ENCODE measurements at places on chromosomes 3 and 15.

- DNase-seq, result no peak
These were observed 8.5 kb upstream of the TICRR start for GRCh38 chr15:89566621-89567294.

DNA sequence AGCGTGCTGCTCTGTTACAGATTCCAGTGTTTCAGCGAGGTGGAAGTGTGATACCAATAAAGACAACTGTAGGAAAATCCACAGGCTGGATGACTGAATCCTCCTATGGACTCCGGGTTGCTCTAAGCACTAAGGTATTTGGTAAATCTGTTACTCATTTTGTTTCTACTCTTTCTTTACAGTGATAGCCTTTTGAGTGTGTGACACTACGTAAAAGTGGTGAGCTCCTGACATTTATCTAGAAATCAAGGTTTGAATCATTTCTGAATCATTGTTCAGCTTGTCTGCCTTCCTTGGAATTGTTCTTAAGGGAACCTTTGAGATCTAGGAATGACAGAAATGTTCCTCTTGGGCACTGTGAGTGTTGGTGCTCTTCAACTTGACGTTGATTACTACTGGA lies 11.2 kb upstream of the CAPN3 start:
- DNase-seq, result no peak

GRCh38 chr15:49379996-49380395 lies 43.0 kb upstream of the FGF7 start:
- no peak for DNase-seq

- no peak for DNase-seq
These were observed 62.6 kb upstream of the SLC2A2 start for GRCh38 chr3:171088964-171089754.

- DNase-seq, result no peak
These were observed 66.8 kb upstream of the PTX3 start for GRCh38 chr3:157369727-157370421.

- DNase-seq, result no peak
These were observed 3.8 kb downstream of the RNU6-1 start for GRCh38 chr15:67836134-67836455.

GRCh38 chr3:45807133-45807532 lies 10.8 kb upstream of the SLC6A20 start:
- DNase-seq, result no peak

GRCh38 chr3:133937756-133938601 lies 42.3 kb upstream of the RAB6B start:
- DNase-seq, result no peak

DNA sequence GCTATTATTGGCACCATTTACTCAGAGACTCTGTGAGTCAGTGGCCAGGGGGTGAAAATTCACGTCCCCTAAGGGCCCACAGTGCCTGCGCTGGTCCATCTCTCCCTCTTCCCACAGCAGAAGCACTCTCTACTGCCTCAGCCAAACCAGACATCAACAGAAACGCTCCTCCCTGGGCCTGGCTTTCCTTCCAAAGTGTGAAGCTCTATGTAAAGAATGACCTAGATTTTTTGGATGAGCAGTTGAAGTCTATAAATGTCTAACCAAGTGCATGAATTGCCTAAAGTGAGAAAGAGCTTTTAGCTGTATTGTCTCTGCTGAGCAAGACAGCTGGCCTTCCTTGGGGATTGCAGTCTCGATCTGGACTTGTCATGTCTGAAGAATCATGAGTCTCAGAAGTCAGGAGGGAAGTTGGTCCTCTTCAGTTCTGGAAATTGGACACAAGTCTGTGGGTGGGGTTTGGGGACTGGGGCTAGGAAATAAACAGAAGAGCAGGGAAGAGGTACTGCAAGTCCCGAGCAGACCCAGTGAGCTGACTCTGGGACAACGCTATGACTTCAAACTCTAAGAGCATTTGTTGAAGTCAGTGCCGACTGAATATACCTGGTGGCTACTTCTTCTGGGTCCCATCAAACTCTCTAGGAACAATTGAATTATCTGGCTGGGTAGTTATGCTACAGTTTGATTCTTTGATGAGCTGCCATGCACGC lies 29.0 kb downstream of the RASGRP1 start:
- no peak for DNase-seq

DNA sequence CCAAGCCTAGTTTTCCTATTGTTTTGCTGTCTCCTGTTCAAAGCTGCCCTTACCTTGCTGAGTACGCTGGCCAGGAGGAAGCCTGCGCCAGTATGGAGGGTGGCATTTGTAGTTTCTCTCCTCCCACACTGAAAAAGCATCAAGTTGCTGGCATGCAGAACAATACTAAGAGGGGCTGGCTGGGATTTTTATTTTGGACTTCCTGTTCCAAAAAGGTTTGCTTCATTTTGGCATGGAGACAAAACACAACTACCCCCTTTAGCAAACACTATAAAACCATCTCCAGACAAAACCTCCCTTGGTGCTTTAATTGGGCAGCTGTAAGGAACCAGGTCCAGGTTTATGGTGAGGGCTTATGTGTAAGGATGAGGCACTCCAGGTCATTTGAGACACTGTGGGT lies 457.6 kb downstream of the PDCD6IP start:
- DNase-seq, result no peak

GRCh38 chr3:6035626-6036025 lies 825.3 kb upstream of the GRM7 start:
- no peak for DNase-seq

DNA sequence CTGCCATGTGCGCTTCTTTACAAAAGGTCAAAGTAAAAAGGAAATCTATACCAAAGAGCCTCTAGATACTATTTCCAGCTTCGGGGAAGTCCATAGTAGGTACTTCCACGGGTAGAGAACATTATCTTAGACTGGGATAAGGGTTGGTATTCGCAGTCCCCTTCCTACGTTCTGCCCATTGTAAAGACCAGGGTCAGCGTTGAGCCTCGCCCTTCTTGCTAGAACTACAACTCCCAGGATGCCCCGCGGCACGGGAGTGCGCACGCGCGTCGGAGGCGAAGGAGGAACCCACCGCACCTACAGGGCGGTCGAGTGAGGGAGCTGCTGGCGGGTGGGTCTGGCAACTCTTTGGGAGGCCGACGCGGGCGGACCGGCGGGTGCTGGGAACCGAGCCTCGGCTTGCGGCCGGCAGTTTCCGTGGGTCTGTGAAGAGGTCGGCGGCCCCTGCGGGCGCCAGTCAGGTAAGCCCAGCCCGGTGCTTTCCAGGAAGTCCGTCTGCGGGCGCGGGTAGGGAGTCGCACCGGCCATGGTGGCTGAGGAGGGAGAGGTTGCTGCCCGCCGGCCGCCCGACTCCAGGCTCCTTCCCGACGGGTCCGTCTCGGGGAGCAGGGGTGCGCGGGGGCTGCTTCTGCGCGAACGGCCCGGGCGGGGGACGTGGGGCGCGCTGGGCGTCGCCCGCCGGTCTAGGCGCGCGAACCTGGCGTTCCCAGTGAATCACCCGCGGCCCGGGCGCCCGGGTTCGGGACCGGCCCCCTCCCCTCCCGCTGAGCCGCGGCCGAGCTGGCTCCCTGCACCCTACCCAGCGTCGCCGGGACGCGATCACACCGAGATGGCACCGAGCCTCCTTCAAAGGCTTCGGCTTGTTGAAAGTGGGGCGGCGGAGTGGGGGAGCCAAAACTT lies at the start of gene TMOD3:
Gene TMOD3 (plus strand): TSS at position 278 of the 900 bp plus-strand sequence. CDS start 33,232 bp downstream, outside the sequence.
- DNase-seq, result peak; percentile 83

GRCh38 chr15:81880833-81881232 lies 165.0 kb downstream of the MEX3B start:
- DNase-seq, result no peak

GRCh38 chr3:67381667-67382272 lies 272.6 kb downstream of the SUCLG2 start:
- DNase-seq, result no peak

Data from stimulated activated CD4-positive, alpha-beta T cell treated with anti-CD3 and anti-CD28 coated beads, Interleukin-15, amount 100 ng/mL, for 1 hour (primary cell).